ENCODE measurements at places on chromosomes 3 and 15.

DNA sequence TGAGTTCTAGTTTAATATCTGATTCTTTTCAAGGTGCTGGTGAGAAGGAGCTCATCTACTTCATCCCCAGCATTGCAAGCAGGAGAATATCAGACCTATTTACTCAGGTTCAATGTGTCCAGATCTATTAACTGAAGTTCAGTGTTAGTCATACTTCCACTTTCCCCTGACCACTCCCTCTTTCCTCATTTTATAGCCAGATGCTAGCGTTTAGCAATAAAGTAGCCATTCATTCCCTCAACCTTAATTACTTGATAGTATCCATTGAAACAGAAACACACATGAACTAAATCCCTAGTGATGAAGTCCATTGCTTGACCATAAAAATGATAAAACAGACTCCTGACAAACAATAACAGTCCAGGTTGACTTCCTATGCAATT is 60.0 kb downstream of the RPL22L1 start:
- DNase-seq: no peak

- no peak for DNase-seq
These were observed 171.1 kb upstream of the ICE2 start for GRCh38 chr15:60649845-60650548.

DNA sequence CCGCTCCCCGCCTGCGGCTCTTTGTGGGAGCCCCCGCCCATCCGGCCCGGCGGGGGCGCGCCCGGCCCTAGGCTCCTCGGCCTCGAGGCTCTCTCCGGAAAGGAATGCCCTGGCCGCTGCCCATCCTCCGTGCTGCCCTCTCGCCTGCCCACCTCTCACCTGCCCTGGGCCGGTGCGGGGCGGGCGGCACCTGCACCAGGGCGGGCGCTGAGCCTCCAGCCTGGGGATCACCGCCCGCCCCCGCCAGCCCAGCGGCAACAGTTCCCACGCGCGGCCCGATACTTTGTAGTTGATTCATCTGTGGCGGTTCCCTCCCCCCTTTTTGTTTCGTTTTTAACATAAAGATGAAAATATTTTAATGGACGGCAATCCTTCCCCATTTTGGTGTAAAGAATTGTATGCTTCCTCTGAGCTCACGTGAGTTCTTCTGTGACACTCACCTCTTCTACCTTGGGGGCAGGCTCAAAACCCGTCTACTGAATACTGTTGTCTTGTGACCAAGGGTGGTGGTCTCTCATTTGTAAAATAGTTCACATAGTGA is 1.9 kb downstream of the KLF13 start:
- peak; percentile 44 for DNase-seq

DNA sequence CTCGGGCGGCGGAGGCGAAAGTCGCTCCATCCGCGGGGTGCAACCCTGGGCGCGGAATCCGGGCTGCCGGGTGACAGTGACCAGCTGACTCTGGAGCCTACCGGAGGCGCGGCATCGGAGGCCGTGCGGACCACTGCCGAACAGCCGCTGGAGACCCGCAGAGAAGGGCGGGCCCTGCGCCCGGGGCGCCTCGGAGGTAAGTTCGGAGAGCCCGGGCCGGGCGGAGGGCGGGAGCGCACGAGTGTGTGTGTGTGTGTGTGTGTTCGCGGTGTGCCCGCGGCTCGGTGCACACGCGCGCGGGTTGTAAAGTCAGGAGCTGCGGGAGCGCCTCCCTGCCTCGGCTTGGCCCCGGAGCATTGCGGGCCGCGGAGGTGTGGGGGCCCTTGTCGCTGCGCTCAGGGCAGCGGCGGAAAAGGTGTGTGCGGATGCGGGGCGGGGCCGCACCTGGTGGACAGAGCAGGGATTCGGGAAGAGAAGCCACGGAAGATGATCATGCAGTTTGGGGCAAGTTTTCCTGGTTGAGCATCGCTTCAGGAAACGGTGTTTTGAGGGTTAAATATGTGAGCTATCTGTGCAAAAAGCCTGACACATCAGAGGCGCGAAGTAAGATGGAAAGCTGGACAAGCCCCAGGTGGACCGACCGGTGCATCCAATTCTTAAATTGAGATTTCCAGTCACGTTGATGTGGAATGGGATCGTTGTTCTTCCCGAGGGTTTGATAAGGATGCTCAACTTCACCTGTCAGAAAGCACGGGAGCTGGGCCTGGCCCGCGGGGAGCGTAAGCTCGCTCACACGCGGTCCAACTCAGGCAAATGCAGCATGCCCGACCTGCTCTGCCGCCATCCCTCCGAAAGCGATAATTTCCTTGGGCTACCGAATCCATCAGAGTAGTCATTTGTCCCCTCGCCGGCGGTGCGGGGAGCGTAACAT is 474 bp downstream of the MINAR1 start:
- DNase-seq: no peak

- no peak for DNase-seq
These were observed 32.4 kb upstream of the SPPL2A start for GRCh38 chr15:50797926-50798325.

- no peak for DNase-seq
These were observed 453.6 kb upstream of the THBS1 start for GRCh38 chr15:39127151-39127790.

- DNase-seq: no peak
These were observed 85.1 kb downstream of the ZBTB20 start for GRCh38 chr3:115062009-115062408.

GRCh38 chr3:165885558-165886270 is 48.5 kb upstream of the BCHE start:
- DNase-seq: no peak

GRCh38 chr15:70196372-70197316 is 98.9 kb upstream of the TLE3 start:
- DNase-seq: peak; percentile 17

- no peak for DNase-seq
These were observed 1.2 kb downstream of the SIDT1 start for GRCh38 chr3:113533534-113533892.

GRCh38 chr15:66505818-66506217 is 692 bp downstream of the ZWILCH start:
- DNase-seq: no peak

- no peak for DNase-seq
These were observed 8.7 kb downstream of the ARHGAP31 start for GRCh38 chr3:119302697-119303551.

DNA sequence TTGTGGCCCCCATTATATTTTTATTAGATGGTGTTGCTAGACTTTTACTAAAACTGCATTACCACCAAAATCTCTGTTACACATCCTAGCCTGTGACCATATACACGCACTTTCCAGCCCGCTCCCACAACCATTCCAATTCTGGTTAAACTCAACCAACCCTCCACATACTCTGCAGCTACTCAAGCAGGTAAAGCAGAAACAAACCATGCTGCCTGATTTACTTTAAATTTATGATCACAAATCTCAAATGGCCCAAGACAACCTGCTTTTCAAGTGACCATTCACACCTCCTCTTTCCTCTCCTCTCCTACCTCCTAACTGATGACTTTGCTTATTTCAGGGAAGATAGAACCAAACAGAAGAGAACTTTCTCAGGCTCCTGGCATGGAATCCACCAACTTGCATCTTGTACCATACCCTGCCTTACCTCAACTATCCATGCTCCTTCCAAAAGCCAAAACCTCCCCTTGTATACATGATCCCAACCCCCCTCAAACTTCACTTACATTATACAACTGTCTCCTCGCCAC is 18.5 kb downstream of the ULK4 start:
- no peak for DNase-seq

GRCh38 chr15:43253431-43254403 is 13.0 kb downstream of the TGM5 start:
- DNase-seq: no peak

All from stimulated activated CD8-positive, alpha-beta memory T cell treated with anti-CD3 and anti-CD28 coated beads, Interleukin-4, amount 100 ng/mL, for 1 hour (primary cell).